ENCODE measurements at places on chromosomes 7 and 10. TPM values are rescaled to one million over a fixed set of nuclear protein-coding genes. Genes with fewer than 3 reads are reported as not detected.

The RBM33 gene
- 104 TPM for total RNA-seq

The PCDH15 gene
- total RNA-seq, result 6.6 TPM

The TLX1 gene
- total RNA-seq, result not detected

The ITPRID1 gene
- 0.26 TPM for total RNA-seq

The CPA2 gene
- 0.66 TPM for total RNA-seq

The CYP26C1 gene
- 0.84 TPM for total RNA-seq

The OIT3 gene
- total RNA-seq, result not detected

The DBNL gene
- total RNA-seq, result 58.1 TPM

The ASAH2 gene
- 12.6 TPM for total RNA-seq

The DBF4 gene
- 6.7 TPM for total RNA-seq

The TBC1D12 gene
- total RNA-seq, result 23.9 TPM

The LAMTOR4 gene
- 120 TPM for total RNA-seq

The IL6 gene
- 1.9 TPM for total RNA-seq

The LIPF gene
- not detected for total RNA-seq

The GIMAP6 gene
- 6.6 TPM for total RNA-seq

The NRG3 gene
- 79.9 TPM for total RNA-seq

The CCT6A gene
- 71.3 TPM for total RNA-seq

The BTBD16 gene
- total RNA-seq, result 3.7 TPM

The AUTS2 gene
- total RNA-seq, result 86.4 TPM

The RAMP3 gene
- 10.1 TPM for total RNA-seq

The ODAD2 gene
- total RNA-seq, result 1.4 TPM

The COX15 gene
- total RNA-seq, result 47.0 TPM

The LYZL2 gene
- not detected for total RNA-seq

The DDX21 gene
- total RNA-seq, result 17.7 TPM

The CREB3L2 gene
- total RNA-seq, result 19.0 TPM

The OGDHL gene
- total RNA-seq, result 81.0 TPM

The ST8SIA6 gene
- 4.2 TPM for total RNA-seq

The ZEB1 gene
- total RNA-seq, result 84.5 TPM

All from dorsolateral prefrontal cortex (tissue), 122 donors.